ENCODE measurements at places on chromosomes 4 and X.

- no peak for DNase-seq
Observed at GRCh38 chr4:13365195-13365594, 118.9 kb downstream of the RAB28 start.

- DNase-seq: no peak
Observed at GRCh38 chr4:133154725-133155124, 5.6 kb downstream of the PCDH10 start.

- DNase-seq: peak; percentile 1
Observed at GRCh38 chrX:36908801-36909675, 99.1 kb upstream of the FAM47C start.

DNA sequence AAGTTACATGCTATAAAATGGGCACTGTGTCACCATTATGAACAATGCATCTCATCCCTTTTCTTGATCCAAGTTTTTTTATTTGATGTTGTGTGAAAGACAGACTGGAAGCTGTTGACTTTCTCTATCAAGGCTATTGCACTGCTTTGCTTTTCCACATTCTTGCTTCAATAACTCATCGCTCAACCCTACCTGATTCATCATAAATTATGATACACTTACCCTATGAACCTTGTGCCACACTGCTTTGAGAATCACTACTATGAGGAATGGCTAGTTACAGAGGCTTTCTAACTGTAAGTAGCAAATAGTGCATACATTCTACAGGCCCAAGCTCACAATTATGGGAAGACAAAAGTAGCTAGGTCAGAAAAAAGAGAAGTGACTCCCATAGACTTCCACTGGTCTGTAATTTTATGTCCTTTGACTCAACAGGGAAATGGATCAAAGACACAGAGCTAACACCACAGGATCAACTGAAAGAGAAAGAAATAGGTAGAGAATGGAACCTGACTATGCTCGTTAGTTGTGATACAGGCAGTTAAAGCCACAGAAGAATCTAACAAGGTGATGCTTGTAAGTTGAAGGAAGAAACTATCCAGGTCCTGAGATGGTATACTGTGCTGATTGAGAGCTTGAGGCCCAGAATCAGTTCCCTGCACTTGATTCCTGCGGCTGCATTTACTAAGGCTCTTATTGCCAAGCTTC is 163.5 kb downstream of the PPP3CA start:
- DNase-seq: no peak

DNA sequence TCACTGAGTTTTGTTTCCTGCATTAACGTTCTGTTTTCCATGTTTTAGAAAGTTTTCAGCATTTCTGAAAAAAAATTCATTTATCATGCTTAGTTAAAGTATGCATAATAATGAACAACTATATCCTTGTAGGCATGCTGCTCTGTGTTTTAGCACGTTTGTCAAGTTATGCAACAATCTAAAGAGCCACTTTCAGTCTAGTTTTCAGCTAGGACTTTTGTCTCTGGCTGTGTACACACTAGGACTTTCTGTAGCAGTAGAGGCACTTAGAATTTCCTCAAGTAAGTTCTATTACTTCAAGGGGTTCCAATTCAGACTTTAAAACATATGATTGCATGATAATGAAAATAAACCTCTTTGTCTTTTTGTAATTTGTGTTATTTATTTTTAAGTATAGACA is 12.4 kb downstream of the DCAF8L1 start:
- no peak for DNase-seq

GRCh38 chr4:42781315-42781714 is 111.2 kb upstream of the GRXCR1 start:
- no peak for DNase-seq

DNA sequence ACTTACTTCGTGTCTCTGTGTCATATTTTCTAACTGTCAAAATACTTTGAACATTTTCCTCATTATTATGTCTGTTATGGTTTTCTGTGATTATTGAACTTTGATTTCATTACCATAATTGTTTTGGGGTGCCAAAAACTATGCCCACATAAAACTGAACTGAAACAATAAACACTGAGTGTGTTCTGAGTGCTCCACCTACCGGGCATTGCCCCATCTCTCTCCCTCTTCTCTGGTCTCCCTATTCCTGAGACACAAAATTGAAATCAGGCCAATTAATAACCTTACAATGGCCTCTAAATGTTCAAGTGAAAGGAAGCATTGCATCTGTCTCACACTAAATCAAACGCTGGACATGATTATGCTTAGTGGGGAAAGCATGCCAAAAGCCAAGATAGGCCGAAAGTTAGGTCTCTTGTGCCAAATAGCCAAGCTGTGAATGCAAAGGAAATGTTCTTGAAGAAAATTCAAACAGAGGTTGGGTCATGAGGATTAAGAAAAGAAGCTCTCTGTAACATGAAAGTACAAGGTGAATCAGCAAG is 972.3 kb downstream of the PCDH7 start:
- no peak for DNase-seq

GRCh38 chrX:56994375-56995270 is 718 bp downstream of the SPIN3 start:
- DNase-seq: no peak

DNA sequence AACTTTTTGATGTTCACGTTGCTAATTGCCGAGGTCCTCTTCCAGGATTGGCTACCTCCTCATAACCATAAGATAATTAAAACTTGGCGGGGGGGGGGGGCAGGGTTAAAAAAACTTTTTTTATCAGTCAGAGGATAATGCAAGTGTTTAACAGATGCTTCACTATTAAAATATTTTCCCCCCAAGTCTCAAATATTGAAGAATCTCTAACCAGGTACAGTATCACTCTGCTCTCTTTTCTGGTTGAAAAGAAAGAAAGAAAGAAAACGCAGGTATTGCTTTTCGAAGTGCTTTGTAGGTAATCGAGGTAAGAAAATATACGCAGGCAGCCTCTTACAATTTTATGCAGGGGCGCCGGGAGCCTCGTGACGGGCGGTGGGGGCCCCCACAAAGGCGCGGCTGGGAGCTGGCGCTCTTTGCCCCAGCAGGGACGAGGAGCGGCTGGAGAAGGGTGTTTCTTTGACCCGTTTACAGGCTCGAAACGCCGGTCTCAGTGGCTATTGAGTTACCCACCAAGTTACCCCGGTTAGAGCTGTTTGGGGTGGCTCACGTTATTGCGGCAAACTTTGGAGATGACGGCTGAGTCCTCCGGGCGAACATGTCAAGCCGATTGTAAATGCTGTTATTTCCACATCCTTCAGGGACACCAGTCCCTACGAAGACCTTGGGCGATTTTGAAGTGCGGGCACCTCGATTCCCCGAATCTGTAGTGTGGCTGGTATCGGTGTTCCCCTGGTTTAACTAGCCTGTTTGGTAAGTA is 477 bp upstream of the HAND2 start:
- no peak for DNase-seq

DNA sequence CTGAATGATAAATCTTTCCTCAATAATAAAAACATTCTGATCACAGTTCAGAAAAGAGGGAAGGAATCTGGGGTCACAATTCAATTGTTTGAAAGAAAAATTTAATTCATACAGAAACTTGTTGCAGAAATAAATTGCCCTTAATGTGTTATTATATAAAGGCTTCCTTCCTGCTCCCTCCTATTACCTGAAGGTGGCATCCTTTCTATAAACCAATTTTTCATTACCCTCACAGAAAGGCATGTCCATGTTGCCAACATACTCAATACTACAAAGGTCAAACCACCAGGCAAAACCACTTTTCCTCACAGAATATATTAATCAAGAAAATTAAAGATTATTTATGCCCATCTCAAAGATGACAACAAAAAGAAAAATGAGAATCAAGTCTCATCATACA is 194.3 kb upstream of the CT83 start:
- no peak for DNase-seq
